CD8-positive, alpha-beta memory T cell (primary cell): ENCODE measurements at places on chromosomes 3 and 15. TPM values are rescaled to one million over a fixed set of nuclear protein-coding genes. Genes with fewer than 3 reads are reported as not detected.

GPR87 gene
- 1.2 TPM for total RNA-seq

SLC22A13 gene
- total RNA-seq, result 0.28 TPM

DNA sequence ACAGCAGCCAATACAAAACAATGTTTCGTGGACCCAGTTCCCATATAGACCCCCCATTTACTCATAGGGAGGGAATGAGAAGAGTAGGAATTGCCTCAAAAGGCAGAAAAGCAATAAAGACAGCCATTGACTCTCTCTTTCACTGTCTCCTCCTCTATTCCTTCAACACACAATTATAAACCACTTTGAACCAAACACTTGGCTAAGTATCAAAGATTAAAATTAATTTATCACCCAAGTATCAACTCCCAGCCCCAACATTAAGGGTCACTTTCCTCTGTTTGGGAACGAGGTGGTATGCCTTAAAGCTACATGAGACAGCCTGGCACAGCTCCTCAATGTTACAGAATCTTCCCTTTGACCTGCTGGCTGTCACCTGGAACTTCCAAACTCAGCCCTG is 16.4 kb upstream of the LRIG1 start:
- DNase-seq, result no peak

- no peak for DNase-seq
Measured at GRCh38 chr3:12903881-12904280, 62.5 kb upstream of the RPL32 start.

BLM gene
- 37.6 TPM for total RNA-seq

DNA sequence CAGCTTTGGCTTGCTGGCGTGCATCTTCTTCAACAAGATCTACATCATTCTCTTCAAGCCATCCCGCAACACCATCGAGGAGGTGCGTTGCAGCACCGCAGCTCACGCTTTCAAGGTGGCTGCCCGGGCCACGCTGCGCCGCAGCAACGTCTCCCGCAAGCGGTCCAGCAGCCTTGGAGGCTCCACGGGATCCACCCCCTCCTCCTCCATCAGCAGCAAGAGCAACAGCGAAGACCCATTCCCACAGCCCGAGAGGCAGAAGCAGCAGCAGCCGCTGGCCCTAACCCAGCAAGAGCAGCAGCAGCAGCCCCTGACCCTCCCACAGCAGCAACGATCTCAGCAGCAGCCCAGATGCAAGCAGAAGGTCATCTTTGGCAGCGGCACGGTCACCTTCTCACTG is 40.6 kb upstream of the CSTA start:
- no peak for DNase-seq

GRCh38 chr3:134694466-134694865 is 43.6 kb upstream of the KY start:
- no peak for DNase-seq

GRCh38 chr3:124221422-124221821 is 229.5 kb upstream of the ROPN1 start:
- DNase-seq, result no peak

GRCh38 chr15:81572190-81572589 is 198.2 kb upstream of the TMC3 start:
- no peak for DNase-seq

DNA sequence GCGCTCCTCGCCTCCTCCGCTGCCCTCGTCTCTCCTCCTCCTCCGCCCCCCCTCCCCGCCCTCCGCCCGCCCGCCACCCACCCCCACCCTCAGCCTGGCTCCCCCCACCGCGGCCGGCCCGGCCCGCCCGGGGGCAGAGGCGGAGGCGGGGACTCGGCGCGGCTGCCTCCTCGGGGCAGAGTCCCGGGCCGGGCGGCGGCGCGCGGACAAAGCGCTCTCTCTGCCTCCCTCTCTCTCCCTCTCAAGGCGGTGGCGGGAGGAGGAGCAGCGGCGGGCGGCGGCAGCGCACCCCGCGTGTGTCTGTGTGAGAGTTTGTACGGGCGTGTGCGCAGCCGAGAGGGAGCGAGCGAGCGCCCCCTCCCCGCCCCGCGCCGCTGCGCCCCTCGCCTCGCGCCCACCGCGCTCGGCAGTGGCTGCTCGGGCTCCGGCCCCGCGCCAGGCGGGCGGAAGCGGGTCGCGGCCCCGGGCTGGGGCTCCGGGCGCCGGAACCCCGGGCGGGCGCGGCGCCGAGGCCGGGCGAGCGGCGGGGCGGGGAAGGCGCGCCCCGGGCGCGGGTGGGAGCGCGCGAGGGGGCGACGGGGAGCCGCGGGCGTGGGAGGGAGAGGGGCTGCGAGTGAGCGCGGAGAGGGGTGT is at the start of gene IGF2BP2:
Gene IGF2BP2, minus strand, starts transcription at position 37 of the 633 bp plus-strand sequence. CDS start 82 bp downstream, outside the sequence.
- peak; percentile 17 for DNase-seq

EBLN2 gene
- total RNA-seq, result 4.7 TPM

DNA sequence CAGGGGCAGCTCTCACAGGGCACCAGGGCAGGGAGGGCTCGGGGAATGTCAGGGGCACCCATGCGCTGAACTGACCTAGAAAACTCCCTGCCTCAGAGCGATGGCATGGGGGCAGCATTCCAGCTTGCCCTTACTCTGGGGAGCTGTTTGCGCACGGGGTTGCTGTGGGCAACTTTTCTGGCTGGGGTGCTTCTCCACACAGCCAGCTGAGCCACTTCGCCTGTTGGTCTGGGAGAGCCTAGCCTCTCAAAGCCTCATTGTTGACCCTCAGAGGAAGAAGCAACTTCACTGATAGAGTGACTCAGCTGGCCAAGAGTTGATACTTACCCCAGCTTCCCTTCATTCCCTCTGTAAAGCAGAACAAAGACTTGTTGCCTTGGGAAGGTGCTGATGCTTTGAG is 42.6 kb upstream of the MRPS22 start:
- DNase-seq, result no peak

DNA sequence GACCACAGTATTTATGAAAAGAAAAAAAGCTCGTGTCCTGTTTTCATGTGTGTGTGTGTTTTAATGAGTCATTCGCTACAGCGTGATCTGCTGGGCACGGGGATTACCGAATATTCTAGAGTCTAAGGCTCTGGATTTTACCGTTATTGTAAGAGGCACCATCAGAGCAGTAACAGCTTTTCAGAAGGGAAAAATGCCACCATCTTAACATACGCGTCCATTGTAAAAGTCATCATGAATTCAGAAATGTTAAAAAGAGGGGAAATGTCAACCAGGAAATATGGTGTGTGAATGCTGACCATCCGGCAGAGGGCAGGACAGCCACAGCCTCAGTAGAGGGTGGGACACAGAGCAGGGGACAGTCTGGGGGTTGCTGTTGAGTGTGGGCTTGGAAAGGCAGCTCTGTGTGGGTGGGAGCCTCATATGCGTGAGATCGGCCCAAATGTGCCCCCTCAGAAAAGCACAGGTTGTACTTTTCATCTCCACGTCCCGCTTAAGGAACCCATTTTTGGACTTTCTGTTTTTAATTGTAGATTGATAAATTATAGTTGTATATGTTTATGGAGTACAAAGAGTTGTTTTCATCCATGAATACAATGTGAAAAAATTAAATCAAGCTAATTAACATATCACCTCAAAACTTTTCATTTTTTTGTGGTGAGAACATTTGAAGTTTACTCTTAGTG is 69.6 kb downstream of the ASB7 start:
- DNase-seq, result no peak

- no peak for DNase-seq
Measured at GRCh38 chr3:140822401-140823047, 119.1 kb upstream of the SLC25A36 start.

DNA sequence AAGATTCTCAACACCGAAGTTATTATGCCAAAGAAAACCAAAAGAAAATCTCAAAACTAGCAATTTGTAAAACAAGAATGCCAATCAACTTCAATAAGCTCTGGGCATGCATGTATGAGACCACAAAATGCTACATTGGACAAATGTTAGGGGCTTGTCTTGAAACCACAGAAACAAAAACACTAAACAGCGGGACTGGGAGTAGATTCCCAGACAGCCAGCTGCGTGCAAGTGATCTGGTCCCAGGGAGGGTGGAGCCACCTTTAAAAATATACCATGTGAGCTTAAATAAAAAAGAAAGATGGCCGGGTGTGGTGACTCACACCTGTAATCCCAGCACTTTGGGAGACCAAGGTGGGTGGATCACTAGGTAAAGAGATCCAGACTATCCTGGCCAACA is 163.6 kb upstream of the PRICKLE2 start:
- no peak for DNase-seq

GRCh38 chr3:159632851-159633250 is 355.8 kb upstream of the IL12A start:
- DNase-seq, result no peak
